Upper lobe of left lung (tissue), 6 donors: ENCODE measurements at places on chromosomes 6 and 20. TPM values are rescaled to one million over a fixed set of nuclear protein-coding genes. Genes with fewer than 3 reads are reported as not detected.

GRCh38 chr6:75126518-75126917, 79.3 kb downstream of the COL12A1 start:
- DNase-seq = no peak

DNA sequence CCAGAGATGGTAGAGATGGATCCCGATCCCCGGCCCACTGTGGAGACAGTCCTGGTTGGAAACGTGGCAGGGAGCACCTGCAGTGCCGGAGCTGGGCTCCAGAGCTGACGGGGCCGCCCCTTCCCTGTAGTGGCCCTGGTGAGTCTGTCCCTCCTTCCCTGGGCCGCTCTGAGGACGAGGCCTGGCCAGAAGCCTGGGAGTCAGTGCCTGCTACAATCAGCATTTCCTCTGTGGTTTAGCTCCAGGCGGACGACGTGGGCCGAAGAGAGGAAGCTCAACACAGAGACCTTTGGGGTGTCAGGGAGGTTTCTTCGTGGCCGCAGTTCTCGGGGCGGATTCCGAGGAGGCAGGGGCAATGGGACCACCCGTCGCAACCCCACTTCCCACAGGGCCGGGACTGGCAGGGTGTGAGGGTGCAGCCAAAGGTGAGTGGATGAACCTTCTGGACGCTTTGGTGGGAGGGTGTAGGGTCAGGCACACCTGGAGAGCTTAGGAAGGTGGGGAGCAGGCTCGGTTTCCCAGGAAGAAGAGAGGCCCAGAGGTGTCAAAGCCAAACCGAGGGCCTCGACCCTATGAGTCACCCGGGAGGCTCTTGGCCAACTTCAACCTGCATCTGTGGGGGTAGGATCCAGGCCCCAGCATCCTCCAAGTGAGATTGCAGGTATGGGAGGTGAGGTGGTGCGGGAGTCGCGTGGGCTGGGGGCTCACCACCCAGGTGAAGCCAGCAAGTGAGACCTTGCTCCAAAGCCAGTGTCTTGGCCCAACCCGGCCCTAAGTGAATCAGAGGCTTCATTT, 9.9 kb downstream of the PSMA7 start:
- DNase-seq = peak; percentile 63

DNA sequence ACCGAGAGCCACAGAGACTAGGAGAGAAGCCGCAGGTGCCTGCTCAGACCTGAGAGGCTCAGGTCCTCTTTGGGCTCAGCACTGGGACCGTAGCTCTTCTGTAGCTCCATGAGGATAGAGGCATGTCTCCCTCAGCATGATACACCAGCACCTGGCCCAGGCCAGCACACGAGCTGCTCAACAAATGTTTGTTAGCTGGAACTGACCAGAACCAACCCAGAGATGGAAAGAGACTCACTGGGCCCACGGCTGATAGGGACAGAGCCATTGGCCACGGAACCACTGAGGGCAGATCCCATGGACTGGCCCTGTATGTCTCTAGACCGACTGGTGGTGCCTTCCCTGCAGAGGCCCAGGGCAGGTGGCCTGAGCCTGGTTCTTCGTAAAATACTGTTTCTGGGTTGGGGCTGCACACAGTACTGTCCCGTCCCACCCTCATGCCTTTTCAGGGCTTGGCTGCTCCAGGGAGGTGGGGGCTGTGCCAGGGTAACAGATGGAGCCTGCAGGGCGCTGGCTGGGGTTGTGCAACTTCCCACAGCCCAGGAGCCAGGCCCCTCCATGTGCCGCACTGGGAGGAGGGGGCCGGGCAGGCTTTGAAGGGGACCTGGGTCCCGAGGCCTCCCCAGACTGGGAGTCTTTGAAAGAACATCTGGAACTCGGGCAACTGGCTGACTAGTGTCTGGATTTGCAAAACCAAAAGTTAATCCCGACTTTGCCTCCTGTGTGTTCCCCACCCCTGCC, 5.2 kb downstream of the C20orf204 start:
- no peak for DNase-seq

The NHSL1 gene
- total RNA-seq = 57.6 TPM

DNA sequence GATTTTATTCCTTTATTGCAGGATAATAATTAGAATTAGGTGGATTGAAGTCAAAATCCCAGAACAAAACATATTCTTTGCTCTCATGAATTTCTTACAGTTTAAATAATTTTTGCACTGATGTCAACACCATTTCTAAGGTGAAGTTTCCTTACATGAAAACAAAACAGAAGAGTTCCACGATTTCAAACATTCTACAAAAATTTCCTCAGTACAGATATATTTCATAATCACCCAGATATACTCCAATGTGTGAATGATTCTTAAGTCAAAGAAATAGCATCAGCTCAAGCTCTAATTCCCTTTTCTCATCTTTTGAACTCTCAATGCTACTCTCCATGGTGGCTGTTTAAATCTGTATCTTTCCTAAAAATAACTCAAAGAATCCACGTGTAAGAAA, 39.5 kb upstream of the THBS2 start:
- no peak for DNase-seq

The UBD gene
- total RNA-seq = 0.76 TPM

GRCh38 chr6:53312355-53312754, 36.4 kb downstream of the ELOVL5 start:
- DNase-seq = no peak

The CEP250 gene
- 35.6 TPM for total RNA-seq

GRCh38 chr6:80331522-80331921, 225.1 kb downstream of the BCKDHB start:
- DNase-seq = no peak

DNA sequence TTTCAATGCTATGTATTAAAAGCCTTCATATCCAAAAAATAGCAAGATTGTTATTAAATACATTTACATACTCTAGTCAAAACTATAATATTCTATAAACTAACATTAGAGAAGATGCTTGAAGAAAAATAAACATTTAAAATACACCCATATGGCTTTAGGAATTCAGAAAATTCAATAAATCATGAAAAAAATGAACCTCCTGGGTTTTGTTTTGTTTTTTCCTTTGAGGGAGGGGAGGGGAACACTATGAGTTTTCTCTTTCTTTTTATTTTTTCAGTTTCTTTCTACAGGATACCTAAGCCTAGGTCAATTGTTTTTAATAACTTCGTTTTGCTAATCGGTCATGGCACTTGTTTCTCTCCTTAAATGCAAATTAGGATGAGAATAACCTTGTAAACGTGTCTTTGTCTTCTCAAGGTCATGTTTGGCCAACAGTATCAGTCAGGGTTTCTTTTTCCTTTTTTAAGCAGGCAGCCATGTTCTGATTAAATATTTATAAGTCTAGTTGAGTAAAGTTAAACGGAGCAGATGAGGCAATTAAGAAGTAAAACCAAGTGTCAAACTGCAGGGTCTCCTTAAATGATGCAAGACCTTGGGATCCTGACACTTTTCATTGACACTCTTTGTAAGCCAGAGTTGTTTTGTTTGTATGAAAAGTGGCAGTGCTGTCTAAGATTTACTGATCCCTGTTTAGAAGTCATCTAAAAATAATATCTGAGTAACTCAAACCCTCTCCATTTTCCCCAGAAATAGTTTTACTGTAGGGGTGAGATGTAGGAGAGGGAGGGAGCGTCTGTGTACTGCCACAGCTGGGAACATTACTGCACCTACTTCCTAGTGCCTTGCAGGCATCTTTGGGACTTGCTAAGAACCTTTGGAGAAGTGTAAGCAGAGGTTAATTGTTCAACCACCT, 392.3 kb downstream of the PLCB1 start:
- DNase-seq = no peak

DNA sequence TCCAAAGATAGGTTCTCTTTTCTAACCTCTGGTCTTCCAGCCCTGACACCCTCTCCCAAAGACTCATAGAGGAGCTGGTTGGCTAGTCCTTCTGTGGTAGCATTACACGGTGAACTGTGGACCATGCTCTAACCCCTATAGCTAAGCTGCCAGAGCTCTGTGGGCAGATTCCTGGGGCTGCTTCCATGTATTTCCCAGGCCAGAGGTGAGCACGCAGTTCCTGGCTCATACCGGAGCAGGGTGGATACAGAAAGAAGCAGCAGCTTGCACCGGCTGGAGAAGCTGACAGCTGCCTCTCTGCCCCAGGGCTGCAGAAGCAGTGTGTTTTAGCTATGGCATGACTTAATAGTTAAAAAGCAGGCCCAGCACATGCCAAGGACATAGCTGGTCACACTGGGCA, 84.1 kb upstream of the FOXP4 start:
- no peak for DNase-seq

- DNase-seq = no peak
Measured at GRCh38 chr20:52047811-52048764, 143.5 kb downstream of the ZFP64 start.

GRCh38 chr20:10848810-10849370, 175.1 kb upstream of the JAG1 start:
- DNase-seq = no peak

GRCh38 chr6:107083047-107083768, 32.1 kb downstream of the BEND3 start:
- no peak for DNase-seq

DNA sequence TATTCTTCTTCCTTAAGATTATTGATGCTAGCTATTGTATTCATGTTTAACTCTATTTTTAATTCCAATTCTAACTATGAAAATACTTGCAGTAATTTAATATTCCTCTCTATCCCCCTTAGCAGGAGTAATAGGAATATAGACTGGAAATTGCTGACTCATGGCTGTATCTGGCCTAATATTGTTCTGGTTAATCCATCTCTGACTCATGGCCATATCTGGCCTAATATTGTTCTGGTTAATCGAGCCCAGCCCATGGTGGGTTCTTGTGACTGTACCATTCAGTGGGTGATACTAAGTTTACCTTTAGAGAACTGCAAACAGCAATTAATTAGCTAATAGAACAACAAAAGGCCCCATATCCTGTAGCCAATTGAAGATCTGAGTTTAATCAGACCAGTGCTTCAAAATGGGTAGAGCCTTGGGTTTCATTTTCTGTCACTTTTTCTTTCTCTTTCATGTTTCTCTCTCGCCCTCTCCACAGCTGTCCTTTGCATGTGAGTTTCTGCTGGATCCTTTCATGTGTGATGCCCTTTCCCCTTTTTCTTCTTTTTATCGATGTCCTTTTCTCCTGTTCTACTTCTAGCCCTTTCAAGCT, 50.6 kb downstream of the SLC22A3 start:
- no peak for DNase-seq

GRCh38 chr20:41245086-41245707, 72.3 kb downstream of the ZHX3 start:
- DNase-seq = no peak

The C20orf204 gene
- total RNA-seq = 0.76 TPM

The CLVS2 gene
- not detected for total RNA-seq

The ATP9A gene
- 15.7 TPM for total RNA-seq

The NKAPL gene
- total RNA-seq = 0.79 TPM

The ENPP4 gene
- total RNA-seq = 11.9 TPM
